ENCODE measurements at places on chromosomes 7 and 10.
A peak's percentile ranks its signal among the peaks of the same experiment; 100 is the strongest.

- DNase-seq, result no peak
Measured at GRCh38 chr10:24917493-24917892, 34.9 kb downstream of the PRTFDC1 start.

- DNase-seq, result peak; percentile 13
Measured at GRCh38 chr7:124856299-124856888, 73.2 kb downstream of the POT1 start.

DNA sequence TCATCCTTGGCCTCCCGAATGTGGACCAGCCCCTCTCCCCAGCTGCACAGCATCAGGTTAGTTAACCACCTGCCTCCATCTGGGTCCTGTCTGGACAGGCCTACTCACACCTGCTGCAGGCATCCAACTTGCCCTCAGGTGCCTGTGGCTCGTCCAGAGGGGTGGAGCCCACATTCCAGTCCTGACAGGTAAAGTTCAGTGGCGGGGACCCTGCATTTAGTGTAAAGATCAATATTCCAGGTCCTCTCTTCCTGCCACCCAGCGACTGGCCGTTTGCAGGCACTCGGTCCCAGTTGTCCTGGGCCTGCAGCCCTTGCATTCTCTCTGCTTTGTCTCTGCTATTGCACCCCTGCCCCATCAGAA lies 15.0 kb downstream of the HTRA1 start:
- no peak for DNase-seq

DNA sequence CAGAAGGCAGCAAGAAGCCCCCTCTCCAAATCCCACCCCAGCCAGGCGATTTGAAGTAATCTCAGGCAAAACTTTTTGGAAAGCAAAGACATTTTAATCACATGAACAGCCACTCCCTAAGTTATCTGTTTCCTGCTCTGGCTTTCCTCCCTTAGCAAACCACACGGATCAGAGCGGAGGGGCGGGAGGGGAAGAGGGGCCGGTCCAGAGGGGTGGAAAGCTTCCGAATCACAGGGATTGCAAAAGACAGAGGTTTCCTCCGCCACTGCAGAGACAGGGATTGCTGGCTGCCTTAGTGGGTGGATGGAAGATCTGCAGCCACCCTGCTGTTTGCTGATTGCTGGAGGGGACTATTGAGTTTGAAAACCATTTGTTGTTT lies 41.2 kb downstream of the ZCCHC24 start:
- no peak for DNase-seq
